Upper lobe of right lung (tissue), 1 donor: ENCODE measurements at places on chromosomes 5 and 9. TPM values are rescaled to one million over a fixed set of nuclear protein-coding genes. Genes with fewer than 3 reads are reported as not detected.

GRCh38 chr5:36367524-36367923, 65.8 kb upstream of the RANBP3L start:
- H3K27ac ChIP-seq, result no peak overlapping the region
- H3K4me3 ChIP-seq, result no peak overlapping the region
- DNase-seq, result no peak
- H3K4me1 ChIP-seq, result peaks cover 5% of the 10 kb centered on the region
- no peaks in the 10 kb centered on the region for H3K27me3 ChIP-seq

DNA sequence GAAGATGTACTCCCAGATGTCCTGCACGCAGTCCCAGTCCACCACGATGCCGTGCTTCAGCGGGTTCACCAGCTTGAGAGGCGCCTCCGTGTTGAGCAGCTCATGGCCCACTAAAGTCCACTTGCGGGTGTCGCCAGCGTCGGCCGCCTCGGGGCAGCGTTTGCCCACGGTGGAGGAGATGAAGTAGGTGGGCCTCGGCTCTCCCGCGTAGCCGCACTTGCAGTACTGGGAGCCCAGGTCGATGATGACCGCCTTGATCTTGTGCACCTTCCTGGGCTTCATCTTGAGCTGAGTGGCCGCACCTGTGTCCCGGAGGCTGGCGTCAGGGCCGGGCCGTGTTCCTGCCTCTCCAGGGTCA, 278 bp downstream of the ACTL7B start:
- H3K27ac ChIP-seq, result no peak overlapping the region
- H3K4me3 ChIP-seq, result no peak overlapping the region
- no peak for DNase-seq
- H3K27me3 ChIP-seq, result no peaks in the 10 kb centered on the region
- no peaks in the 10 kb centered on the region for H3K4me1 ChIP-seq

GRCh38 chr9:74711341-74711740, 176.4 kb downstream of the TRPM6 start:
- H3K36me3 ChIP-seq, result no peaks in the 10 kb centered on the region
- no peaks in the 10 kb centered on the region for H3K4me1 ChIP-seq
- H3K4me3 ChIP-seq, result no peak overlapping the region
- H3K27me3 ChIP-seq, result no peaks in the 10 kb centered on the region
- no peak for DNase-seq

FRMD3 gene
- 10.8 TPM for total RNA-seq

DNA sequence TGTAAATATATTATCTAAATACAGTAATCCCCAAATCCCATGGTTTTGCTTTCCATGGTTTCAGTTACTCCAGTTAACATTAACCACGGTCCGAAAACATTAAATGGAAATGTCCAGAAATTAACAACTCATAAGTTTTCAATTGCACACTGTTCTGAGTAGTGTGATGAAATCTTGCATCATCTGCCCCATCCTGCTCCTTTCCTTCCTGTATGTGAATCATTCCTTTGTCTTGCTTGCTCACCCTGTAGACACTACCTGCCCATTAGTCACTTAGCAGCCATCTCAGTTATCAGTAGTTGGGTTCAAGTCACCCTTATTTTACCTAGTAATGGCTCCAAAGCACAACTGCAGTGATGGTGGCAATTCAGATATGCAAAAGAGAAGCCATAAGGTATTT, 1568.5 kb upstream of the WWC1 start:
- H3K27me3 ChIP-seq, result no peaks in the 10 kb centered on the region
- no peak overlapping the region for H3K27ac ChIP-seq
- H3K4me3 ChIP-seq, result no peak overlapping the region
- no peaks in the 10 kb centered on the region for H3K36me3 ChIP-seq
- no peak for DNase-seq

- no peaks in the 10 kb centered on the region for H3K27me3 ChIP-seq
- H3K36me3 ChIP-seq, result peaks cover 97% of the 10 kb centered on the region
- no peak overlapping the region for H3K4me3 ChIP-seq
- no peaks in the 10 kb centered on the region for H3K4me1 ChIP-seq
- DNase-seq, result no peak
These were observed 31.2 kb downstream of the NIPSNAP3B start for GRCh38 chr9:104795082-104795481.

LEAP2 gene
- 0.69 TPM for total RNA-seq

CNOT6 gene
- 21.7 TPM for total RNA-seq

DNA sequence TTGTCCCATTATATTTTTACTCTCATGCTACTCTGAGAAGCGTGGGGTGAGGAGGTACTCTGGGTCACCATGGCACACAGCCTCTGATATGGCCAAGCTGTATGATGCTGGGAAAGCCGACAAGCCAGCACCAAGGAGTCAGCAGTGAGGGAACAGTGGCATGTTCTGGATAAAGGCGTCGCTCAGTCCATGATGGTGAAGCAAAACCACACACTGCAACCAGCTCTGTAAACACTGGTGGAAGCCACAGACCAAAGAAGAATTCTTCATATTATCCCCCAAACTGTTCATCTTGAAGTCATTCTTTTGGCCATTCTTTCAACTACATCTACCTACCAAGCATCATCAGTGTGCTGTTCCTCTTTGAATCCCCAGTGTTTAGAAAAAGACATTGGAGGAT, 264.6 kb downstream of the ARHGEF28 start:
- no peak overlapping the region for H3K4me3 ChIP-seq
- peaks cover 26% of the 10 kb centered on the region for H3K36me3 ChIP-seq
- H3K4me1 ChIP-seq, result no peaks in the 10 kb centered on the region
- no peaks in the 10 kb centered on the region for H3K27me3 ChIP-seq
